ENCODE measurements at places on chromosomes 4 and X. TPM values are rescaled to one million over a fixed set of nuclear protein-coding genes. Genes with fewer than 3 reads are reported as not detected.

GRCh38 chr4:6776920-6777635 lies 5.4 kb upstream of the KIAA0232 start:
- DNase-seq = no peak

DNA sequence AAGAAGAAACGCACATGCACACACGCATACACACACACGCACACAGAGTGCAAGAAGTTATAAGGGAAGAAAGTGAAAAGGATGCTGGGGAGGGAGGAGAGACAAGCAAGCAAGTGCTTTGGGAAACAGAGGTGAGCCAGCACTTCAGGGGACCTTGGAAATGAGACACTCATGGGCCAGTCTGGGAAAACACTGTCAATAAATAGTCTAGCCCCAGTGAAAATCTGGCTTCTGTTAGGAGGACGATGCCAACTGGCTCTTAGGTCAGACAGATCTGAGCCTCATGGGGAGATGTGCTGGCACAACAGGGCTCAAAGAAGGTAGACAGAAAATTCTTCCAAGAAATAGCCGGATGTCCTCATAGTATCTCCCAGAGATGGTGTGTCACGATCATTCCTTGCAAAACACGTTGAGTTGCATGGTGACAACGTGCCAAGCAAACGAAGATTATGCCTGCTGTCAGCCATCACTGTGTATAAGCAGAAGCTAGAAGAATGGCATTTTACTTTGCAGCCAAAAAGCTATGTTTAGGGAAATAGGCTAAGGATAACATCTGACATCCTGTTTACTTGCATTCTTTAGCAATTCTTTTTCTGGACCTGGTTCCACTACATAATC lies 557 bp upstream of the ARHGEF6 start:
- DNase-seq = no peak

- no peak for DNase-seq
Observed at GRCh38 chrX:125266153-125266660, 53.5 kb upstream of the TEX13C start.

DNA sequence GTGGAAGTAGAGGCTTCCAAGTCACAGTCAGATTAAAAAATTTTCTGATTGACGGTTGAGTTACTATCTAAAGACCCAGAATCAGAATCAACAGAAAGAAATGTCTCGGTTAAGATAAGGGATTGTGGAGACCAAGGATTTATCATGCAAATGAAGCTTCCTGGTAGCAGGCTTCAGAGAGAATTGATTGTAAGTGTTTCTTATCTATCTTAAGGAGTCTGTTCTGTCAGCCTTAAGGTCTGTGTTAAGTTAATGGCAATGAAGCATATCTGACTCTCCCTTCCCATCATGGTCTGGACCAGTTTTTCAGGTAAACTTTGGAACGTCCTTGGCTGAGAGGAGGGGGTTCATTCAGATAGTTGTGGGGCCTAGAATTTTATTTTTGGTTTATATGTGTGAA lies 780.2 kb downstream of the FAM133A start:
- no peak for DNase-seq

DNA sequence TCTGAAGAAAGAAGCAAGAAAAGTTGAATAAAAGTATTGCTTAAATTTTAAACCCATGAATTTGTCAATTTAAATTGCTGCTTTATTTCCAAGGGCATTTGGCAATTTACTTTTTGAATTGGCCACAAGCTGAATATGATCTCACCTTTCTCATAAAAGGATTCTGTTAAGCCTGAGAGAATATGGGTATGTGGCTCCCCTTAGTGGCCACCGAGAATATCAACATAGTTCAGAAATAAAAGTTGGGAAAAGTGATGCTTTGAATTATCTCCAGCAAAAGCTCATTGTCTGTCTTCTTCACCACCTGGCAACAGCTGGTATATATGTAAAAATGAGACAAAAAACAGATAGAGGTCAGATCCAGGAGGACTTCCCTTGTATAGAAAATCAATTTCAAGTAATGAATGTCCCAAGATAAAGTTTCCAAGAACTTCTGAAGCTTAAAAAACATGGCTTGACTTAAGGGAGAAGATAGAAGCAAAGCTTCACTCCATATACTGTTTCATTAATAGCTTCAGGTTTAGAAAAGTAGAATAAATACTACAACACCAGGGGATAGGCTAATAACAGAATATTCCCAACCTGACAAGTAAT lies 290.7 kb upstream of the FAM241A start:
- DNase-seq = no peak

GRCh38 chrX:67613996-67614395 lies 70.2 kb downstream of the AR start:
- no peak for DNase-seq

- no peak for DNase-seq
Observed at GRCh38 chr4:171266671-171267070, 546.5 kb upstream of the GALNTL6 start.

DNA sequence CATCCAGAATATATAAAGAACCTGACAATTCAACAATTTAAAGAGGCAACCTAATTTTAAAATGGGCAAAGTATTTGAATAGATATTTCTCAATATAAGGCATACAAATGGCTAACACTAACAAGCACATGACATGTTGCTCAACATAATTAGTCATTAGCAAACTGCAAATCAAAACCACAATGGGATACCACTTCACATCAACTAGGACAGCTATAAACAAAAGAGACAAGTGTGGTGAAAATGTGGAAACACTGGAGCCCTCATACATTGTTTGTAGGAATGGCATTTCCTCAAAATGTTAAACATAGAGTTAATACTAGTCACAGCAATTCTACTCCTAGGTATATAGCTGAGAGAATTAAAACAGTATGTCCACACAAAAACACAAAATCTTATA lies 96.7 kb downstream of the CORIN start:
- DNase-seq = no peak

- no peak for DNase-seq
Observed at GRCh38 chrX:65537229-65537628, 2.6 kb upstream of the LAS1L start.

DNA sequence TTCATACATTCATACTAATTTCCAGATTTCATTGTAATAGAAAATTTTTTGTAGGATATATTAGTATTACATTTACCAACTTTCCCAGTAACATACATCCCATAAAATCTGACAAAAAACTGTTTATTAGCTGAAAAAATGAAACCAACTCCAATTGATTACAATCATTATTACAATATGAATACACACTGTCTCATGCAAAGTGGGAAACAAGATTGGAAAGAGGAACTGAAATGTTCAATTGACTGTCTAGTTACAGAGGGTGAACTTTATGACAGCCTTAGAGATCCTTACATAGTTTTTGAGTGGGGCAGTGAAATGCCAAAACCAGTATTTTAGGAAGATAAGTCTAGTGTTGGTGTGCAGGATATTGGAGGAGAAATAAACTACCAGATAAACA lies 2.3 kb upstream of the AMBN start:
- DNase-seq = no peak

GRCh38 chr4:144421839-144422565 lies 224.0 kb upstream of the HHIP start:
- DNase-seq = no peak

DNA sequence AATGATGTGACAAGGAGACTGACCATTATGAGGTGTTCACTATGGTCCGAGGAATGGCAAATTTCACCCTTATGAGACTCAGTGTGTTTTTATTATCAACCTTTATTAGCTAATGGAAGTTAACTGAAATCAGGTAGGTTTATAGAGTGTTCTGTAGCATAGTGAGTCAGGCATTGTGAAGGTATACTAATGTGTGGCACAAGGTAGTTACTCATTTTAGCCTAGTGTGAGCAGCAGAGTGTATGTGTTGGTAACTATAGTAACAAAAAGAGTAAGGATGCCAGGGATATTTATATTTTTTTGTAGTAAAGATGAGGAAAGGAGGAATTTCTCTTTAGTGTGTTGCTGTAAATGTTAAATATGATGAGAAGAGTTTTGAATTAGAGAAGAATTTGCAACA lies 12.0 kb downstream of the PDLIM5 start:
- no peak for DNase-seq

Gene PF4V1
- not detected for total RNA-seq

Gene MAGEB16
- total RNA-seq = not detected

Gene MAGEA4
- total RNA-seq = not detected

Gene TACR3
- total RNA-seq = not detected
